ENCODE measurements at places on chromosomes 4 and X.

- DNase-seq, result no peak
These were observed 114.5 kb upstream of the SLIT2 start for GRCh38 chr4:20137176-20137575.

- DNase-seq, result no peak
These were observed 59.6 kb downstream of the KANTR start for GRCh38 chrX:53153581-53153980.

DNA sequence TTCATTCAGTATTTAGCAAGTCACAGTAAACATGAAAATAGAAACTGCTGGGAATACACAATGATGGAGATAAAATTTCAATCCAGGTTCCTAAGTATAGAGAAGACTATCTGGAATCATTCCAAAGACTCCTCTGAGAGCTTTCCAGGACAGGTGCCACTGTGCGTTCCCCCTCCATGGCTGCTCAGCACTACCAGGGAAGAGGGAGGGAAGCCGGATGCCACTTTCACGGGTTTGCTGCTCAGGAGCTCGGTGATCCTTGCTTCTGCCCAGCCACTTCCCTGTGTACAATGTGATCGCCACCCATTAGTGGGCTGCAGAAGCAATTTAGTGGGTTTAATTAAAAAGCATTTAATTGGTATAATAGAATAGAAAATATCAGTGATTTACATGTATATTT, 94.5 kb downstream of the FNIP2 start:
- no peak for DNase-seq

- no peak for DNase-seq
These were observed 23.6 kb downstream of the KLF3 start for GRCh38 chr4:38687571-38688011.

DNA sequence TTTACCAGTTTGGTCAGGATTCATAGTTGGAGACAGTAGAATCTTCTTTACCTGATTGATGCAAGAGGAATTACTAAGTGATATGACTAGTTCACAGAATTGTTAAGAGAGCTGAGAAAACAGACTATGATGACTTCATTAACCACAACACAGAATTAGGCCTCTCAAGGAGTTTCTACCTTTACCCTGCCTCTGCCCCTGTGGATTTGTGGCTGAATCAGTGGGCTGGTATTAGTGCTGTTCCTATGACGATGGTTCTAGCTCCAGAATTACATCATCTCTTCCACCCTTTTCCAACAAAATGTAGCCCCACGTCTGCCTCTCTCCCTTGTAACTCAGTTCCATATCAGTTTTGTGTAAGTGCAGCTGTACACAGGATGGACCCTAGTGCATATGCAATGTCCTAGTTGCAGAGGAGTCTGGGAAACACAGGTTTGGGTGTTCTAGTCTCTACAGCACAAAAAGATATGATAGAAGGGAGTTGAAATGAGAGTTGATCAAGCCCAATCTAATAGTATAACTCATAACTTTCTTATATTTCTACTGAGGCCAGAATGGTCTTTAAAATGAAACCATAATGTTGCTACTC, 99.3 kb downstream of the ANXA5 start:
- DNase-seq, result no peak

GRCh38 chr4:114659386-114660008, 60.9 kb downstream of the UGT8 start:
- DNase-seq, result no peak

DNA sequence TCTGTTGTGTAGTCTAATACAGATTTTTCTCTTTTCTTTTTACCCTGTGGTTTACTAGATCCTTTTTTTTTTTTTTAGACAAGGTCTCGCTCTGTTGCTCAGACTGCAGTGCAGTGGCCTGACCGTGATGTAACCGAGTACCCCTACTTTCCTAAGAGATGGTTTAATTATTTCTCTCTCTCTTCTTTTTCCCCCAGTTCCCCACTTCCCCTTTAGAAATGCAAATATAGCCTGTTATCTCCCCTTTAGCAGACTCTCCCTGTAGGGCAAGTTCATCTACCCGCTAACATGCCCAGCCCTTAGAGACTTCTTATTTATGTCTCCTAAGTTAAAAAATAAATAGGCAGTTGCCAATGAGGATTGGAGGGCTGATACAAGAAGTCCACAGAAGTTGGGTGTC, 4.5 kb downstream of the SNX25 start:
- DNase-seq, result no peak

DNA sequence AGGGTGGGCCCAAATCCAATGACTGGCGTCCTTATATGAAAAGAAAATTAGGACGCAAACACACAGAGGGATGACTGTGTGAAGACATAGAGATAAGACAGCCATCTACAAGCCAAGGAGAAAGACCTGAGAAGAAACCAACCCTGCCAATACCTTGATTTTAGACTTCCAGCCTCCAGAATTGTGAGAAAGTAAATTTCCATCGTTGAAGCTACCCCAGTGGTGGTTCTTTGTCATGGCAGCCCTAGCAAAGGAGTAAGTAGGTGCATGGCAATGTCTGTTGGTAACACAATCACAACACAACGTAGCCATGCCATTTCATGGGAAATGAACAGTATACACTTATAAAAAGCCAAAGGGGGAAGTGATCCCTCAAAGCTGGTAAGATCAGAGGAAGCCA, 25.3 kb downstream of the SMIM20 start:
- no peak for DNase-seq

GRCh38 chrX:41481264-41482109, 34.3 kb downstream of the NYX start:
- no peak for DNase-seq
